ENCODE measurements at places on chromosomes 1 and 21.

DNA sequence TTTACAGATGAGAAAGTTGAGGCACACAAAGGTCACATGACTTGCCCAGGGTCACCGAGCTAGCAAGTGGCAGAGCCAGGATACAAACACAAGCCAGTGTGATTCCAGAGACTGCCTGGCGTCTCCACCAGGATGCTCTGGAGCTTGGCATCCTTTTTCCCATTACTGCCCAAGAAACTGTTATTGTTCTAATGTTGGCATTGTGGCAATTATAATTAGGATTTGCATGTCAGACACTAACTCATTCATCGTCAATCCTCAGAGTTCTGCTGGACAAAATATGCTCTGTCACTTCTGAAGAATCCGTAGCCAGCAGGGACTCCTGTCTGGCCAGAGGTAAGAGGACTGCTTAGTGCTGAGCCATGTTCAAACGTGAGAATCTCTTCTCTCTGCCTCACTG is 8.8 kb downstream of the KAZN start:
- DNase-seq = no peak

GRCh38 chr1:94746635-94747525 is 73.3 kb upstream of the SLC44A3 start:
- no peak for DNase-seq

DNA sequence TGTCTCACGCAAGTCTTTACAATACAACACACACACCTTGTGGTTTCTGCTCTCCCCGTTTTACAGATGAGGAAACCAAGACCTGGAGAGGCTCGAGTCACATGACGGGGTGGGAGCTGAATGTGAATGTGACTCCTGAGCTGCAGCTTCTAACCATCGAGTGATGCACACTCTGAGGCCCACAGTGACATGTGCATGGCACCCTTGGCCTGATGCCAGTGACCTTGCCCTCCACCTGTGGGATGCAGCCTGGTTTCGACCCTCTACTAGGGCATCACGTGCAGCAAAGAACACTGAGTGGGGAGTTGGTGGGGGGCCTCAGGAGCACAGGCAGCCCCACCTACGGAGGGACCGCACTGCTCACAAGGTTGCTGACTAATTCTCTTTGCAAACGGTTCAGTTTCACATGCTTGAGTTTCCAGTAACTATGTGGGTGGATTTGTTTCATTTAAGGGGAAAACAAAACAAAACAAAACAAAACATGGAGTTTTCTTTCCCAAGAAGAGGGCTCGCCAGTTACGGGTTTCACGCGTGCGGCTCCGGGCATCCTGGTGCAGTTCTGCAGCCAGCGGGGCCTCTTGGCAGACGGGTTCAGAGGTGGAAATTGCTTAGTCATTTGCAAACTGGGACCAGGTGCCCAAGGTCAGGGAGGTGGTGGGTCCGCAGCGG is 22.9 kb downstream of the SPSB1 start:
- no peak for DNase-seq

DNA sequence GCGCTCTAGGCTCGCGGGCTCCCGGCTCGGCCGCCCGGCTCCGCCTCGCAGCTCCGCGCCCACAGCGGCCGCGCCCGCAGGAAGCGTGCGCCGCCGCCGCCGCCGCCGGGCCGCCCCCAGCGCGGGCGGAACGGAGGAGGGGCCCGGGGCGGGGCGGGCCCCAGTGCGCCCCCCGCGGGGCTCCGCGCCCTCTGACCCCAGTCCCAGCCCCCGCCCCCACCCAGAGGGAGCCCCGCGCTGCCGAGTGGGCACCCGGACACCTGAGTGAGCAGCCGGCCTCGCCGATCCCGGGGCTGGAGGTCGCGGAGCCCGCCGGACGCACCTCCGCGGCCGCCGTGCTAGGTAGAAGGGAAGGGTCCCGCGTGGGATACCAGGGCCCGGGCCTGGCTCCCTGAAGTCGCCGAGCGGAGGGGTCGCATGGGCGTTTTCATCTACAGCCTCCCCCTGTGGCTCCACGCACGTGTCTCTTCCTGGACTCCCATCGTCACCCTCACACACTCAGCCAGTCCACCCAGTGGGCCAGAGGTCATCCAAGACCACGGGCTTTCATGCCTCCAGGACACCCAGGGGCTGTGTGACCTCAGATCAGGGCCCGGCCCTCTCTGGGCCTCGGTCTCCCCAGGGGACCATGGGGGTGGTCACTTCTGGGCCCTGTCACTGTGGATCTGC is at the start of gene SDC3:
SDC3 (minus strand) TSS at position 63 of the 669 bp plus-strand sequence. CDS start 172 bp downstream, outside the sequence.
- no peak for DNase-seq

GRCh38 chr21:42734323-42734971 is 81.0 kb downstream of the PDE9A start:
- DNase-seq = no peak

- no peak for DNase-seq
Observed at GRCh38 chr1:214460304-214460916, 91.0 kb downstream of the PTPN14 start.

GRCh38 chr1:51284487-51284954 is 45.8 kb downstream of the TTC39A start:
- no peak for DNase-seq

DNA sequence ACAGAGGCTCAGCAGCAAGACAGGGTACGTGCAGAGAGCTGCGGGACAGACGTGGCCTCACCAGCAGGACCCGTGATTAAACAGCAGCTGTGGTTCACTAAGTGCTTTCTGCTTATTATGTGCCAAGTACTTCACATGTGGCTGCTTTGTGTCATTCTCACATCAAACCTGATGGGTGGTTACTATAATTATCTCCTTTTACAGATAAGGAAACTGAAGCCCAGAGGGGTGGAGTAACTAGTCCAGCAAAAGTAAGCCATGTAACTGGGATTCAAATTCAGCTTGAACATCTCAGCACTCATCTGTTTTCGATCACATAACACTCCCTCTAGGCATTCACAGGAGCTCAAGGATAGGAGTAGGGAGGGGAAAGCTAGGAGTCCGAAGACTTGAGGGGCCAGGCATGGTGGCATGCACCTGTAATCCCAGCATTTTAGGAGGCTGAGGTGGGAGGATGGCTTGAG is 50.8 kb upstream of the CLIC4 start:
- no peak for DNase-seq

DNA sequence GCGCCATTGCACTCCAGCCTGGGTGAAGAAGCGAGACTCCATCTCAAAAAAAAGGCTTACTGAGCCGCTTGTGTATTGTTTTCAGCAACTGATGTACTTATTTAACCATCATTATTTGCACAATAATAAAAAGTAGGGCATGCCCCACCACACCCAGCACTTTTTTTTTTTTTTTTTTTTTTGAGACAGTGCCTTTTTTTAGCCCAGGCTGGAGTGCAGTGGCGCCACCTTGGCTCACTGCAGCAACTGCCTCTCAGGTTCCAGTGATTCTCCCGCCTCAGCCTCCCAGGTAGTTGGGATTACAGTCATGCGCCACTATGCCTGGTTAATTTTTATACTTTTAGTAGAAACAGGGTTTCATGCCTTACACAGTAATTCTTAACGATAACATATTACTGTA is 12.2 kb upstream of the TRNAU1AP start:
- no peak for DNase-seq

GRCh38 chr21:32207406-32207716 is 71.5 kb downstream of the MIS18A start:
- no peak for DNase-seq
